ENCODE measurements at places on chromosomes 2 and 18.
A peak's percentile ranks its signal among the peaks of the same experiment; 100 is the strongest.

DNA sequence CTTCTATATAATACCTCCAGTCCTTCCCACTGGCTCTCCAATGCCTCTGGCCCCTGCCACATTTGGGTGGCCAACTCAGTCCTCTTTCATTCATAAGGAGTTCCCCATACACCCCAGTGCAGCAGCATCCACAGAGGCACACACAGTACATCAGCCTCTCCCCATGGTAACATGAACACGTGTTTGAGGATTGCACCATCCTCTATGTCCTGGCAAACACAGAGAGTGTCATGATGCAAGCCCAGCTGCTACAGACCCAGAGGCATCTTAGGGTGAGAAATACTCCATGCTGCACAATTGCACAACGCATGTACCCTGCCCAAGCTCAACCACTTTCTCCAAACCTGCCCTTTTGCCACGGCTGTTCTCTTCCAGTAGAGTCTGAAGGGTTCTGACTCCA is 11.5 kb downstream of the IGFBP5 start:
- ATAC-seq: peak; percentile 92

DNA sequence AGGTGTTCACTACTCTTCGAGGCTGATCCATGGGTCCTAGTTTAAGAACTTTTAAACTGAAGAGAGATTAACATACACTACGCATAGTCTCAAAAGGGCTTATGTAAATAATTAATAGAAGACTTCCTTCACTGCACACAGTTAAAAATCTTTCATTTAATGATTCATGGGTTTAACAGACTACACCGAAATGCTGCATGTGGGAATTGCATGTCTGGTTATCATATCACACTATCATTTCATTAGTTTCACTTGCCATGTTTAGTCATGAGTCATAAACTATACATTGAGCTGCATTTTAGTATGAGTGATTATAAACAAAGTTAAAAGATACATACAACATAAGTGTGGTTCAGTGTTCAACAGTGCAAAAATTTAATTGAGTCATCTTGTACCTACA is 31.2 kb downstream of the GLS start:
- ATAC-seq: no peak

- ATAC-seq: peak; percentile 12
Observed at GRCh38 chr2:31137211-31138036, 816 bp downstream of the GALNT14 start.

- peak; percentile 30 for ATAC-seq
Observed at GRCh38 chr2:134261398-134262131, 7.7 kb downstream of the MGAT5 start.

GRCh38 chr2:23204685-23205242 is 180.2 kb upstream of the KLHL29 start:
- no peak for ATAC-seq

- ATAC-seq: no peak
Observed at GRCh38 chr18:6885006-6885481, 155.5 kb downstream of the ARHGAP28 start.

DNA sequence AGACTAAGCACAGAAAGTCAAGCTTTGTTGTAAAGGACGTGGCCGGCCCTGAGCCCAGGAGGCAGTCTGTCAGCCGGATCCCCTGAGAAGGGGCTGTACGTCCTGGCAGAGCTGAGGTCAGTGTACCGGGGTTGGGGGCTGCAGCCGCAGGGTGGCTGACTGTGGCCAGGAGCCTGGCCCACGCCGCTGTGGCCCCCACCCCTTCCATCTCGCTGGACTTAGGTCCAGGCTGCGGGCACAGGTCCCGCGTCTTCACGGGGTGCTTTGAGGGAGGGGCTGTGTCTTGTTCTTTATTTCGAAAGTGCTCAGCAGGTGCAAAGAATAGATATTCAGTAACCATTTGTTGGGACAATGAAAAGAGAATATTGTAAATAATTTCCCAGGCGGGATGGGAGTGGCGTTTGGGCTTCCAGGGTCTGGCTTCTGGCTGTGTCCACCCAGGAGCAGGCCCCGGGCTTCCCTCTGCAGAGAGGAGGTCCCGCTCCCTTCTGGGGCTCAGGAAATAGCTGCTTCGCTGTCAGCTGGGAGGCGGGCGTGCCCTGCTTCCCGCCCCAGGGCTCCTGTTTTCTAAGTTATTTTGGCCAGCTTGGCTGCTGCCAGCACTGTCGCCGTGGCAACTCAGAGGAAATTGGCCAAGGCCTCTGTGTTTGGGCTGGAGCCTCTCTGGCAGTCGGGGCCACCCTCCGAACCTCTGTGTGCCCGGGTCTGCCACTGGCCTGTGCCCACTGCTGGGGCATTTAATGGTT is 7.4 kb downstream of the NFATC1 start:
- ATAC-seq: no peak

- no peak for ATAC-seq
Observed at GRCh38 chr2:11807156-11808015, 61.0 kb downstream of the LPIN1 start.

- ATAC-seq: no peak
Observed at GRCh38 chr2:181575650-181576025, 81.3 kb downstream of the CERKL start.

GRCh38 chr2:36672199-36672598 is 24.3 kb upstream of the VIT start:
- no peak for ATAC-seq

DNA sequence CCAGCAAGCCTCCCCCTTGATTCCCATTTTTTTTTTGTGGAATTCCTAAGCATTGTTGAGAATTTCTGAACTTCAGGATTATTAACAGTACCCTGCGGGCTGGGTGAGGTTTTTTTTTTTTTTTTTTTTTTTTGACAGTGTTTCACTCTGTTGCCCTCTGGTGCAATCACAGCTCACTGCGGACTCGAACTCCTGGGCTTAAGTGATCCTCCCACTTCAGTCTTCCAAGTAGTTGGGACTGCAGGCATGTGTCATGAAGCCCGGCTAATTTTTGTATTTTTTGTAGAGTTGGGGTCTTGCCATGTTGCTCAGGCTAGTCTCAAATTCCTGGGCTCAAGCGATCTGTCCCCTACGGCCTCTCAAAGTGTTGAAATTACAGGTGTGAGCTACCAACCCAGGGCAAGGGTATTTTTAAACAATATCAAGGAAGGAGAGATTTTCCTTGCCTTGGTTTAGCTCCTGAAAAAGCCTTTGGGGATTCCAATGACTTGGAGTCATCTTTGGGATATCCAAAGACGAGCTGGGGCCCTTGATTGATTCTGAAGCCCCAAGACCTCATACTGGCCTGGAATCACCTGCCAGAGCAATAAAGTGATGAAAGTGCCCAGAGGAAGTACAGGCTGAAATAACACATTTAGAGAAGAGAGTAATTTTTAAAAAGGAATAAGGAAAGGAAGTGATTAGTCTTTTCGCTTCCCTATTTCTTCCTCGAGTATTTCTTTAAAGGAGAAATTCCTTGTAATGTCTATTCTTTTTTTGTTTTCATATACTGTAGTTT is 240.2 kb downstream of the TGIF1 start:
- no peak for ATAC-seq

- no peak for ATAC-seq
Observed at GRCh38 chr2:73117441-73117840, 4.7 kb upstream of the RAB11FIP5 start.

GRCh38 chr18:2568605-2569004 is 2.7 kb downstream of the METTL4 start:
- ATAC-seq: no peak

DNA sequence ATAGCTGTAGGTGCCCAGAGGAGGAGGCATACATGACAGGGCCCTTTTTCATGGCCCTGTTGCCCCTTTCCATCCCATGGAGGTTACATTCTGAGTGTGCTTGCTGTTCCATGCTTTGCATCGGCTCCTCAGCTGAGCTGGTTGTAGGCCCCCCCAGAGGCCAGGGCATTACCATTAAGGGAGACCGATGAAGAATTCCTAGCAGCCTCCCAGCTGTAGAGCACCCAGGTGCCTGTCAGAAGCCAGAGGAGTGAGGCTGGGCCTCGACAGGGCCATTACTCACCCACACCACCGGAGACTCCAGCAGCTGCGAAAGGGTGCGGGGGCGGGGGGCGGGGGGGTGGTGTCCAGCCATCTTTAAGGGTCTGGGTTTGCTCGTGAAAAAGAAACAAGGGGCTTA is 72.2 kb downstream of the GALNT14 start:
- ATAC-seq: peak; percentile 6

DNA sequence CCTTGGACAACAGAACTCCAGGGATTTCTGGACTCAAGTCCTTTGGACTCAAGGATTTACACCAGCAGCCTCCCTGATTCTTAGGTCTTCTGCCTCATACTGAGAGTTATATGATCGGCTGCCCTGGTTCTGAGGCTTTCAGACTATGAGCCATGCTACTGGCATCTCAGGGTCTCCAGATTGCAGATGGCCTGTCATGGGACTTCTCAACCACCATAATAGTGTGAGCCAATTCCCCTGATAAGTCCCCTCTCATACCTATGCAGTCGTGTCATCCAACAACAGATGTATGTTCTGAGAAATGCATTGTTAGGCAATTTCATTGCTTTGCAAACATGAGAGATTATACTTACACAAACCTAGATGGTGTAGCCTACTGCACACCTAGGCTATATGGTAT is 61.4 kb upstream of the MSTN start:
- ATAC-seq: no peak

GRCh38 chr2:223319601-223320000 is 267.6 kb downstream of the KCNE4 start:
- ATAC-seq: no peak

DNA sequence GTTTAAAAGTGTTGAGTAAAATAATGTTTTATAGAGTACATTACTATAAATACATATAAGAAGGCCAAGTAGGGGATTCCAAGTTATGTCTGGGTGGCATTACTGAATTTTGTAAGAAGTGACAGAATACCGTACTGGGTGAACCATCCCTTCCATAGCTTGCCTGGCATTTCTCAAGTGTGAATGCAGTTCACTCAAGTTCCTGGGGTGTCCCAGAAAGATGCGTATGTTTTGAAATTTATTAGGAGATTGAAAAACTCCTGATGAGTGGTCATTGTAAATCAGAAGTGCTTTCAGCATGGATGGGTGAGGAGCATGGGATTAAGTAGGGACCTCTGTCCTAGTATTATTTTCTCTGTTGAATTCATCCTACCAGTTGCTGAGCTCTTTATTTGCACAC is 103.2 kb downstream of the VAPA start:
- ATAC-seq: no peak

DNA sequence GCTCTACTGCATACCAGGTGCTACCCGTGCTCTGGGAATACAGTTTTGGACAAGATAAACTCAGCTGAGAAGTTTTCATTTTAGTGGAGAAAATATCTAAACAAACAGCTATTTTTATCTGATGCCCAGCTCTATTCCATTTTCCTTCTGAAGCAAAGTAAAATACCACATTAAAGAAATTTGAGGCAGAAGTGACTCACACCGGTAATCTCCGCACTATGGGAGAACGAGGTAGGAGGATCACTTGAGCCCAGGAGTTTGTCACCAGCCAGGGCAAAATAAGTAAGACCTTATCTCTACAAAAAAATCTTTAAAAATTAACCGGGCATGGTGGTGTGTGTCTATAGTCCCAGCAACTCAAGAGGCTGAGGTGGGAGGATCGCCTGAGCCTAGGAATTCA is 416.2 kb upstream of the LYPD1 start:
- no peak for ATAC-seq

GRCh38 chr2:65737452-65738011 is 305.1 kb upstream of the SPRED2 start:
- peak; percentile 53 for ATAC-seq

DNA sequence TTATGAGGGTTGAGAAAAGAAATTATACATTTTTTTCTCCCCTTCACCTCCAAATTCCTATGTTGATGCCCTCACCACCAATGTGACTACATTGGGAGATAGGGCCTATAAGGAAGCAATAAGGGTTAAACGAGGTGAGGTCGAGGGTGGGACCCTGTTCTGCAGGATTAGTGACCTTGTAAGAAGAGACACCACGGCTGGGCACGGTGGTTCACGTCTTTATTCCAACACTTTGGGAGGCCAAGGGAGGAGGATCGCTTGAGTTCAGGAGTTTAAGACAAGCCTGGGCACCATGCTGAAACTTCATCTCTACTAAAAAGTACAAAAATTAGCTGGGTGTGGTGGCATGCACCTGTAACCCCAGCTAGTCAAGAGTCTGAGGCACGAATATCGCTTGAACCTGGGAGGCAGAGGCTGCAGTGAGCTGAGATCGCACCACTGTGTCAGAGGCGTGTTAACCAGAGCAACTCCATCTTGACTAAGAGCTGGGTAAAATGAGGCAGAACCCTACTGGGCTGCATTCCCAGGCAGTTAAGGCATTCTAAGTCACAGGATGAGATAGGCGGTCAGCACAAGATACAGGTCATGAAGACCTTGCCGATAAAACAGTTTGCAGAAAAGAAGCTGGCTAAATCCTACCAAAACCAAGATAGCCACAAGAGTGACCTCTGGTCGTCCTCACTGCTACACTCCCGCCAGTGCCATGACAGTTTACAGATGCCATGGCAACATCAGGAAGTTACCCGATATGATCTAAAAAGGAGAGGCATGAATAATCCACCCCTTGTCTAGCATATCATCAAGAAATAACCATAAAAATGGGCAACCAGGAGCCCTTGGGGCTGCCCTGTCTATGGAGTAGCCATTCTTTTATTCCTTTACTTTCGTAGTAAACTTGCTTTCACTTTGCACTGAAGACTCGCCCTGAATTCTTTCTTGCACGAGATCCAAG is 77.0 kb downstream of the NCAPH start:
- no peak for ATAC-seq

- no peak for ATAC-seq
Observed at GRCh38 chr18:53426666-53427184, 797.7 kb downstream of the MBD2 start.

GRCh38 chr2:56889738-56890137 is 705.9 kb downstream of the CCDC85A start:
- ATAC-seq: no peak

- no peak for ATAC-seq
Observed at GRCh38 chr2:8576525-8577167, 105.2 kb upstream of the ID2 start.

DNA sequence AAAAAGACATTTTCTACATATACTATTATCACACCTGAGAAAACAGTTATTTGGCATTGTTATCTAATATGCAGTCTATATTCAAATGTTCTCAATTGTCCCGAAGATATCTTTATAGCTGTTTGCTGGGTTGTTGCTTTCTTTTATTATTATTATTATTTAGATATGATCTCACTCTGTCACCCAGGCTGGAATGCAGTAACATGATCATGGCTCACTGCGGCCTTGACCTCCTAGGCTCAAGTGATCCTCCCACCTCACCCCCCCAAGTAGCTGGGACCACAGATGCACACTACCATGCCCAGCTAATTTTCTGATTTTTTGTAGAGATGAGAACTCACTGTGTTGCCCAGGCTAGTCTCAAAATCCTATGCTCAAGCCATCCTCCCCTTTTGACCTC is 19.9 kb downstream of the GPATCH11 start:
- no peak for ATAC-seq

- ATAC-seq: no peak
Observed at GRCh38 chr18:60656553-60656952, 284.0 kb upstream of the MC4R start.

Data from esophagus mucosa (tissue), 1 donor.